K562 (cell line): ENCODE measurements at places on chromosomes 1 and 21. TPM values are rescaled to one million over a fixed set of nuclear protein-coding genes. Genes with fewer than 3 reads are reported as not detected.

CYP4B1 gene
- total RNA-seq, result 0.56 and 0.69 TPM in 2 replicates

ANGPTL7 gene
- total RNA-seq, result not detected in 2 replicates

KRTAP19-5 gene
- total RNA-seq, result not detected in 2 replicates

RIPPLY3 gene
- not detected in 2 replicates for total RNA-seq

AZIN2 gene
- total RNA-seq, result 0.36 and 0.42 TPM in 2 replicates

S100A2 gene
- 0.40 and 1.3 TPM in 2 replicates for total RNA-seq

RORC gene
- total RNA-seq, result not detected in 2 replicates

LORICRIN gene
- not detected in 2 replicates for total RNA-seq

DNALI1 gene
- 0.89 and 2.2 TPM in 2 replicates for total RNA-seq

- H3K4me1 ChIP-seq, result peaks cover 25% of the 10 kb centered on the region
- no peak overlapping the region for H3K27ac ChIP-seq
- no peak for DNase-seq
Observed at GRCh38 chr1:32885676-32886003, 651 bp upstream of the HPCA start.

DNA sequence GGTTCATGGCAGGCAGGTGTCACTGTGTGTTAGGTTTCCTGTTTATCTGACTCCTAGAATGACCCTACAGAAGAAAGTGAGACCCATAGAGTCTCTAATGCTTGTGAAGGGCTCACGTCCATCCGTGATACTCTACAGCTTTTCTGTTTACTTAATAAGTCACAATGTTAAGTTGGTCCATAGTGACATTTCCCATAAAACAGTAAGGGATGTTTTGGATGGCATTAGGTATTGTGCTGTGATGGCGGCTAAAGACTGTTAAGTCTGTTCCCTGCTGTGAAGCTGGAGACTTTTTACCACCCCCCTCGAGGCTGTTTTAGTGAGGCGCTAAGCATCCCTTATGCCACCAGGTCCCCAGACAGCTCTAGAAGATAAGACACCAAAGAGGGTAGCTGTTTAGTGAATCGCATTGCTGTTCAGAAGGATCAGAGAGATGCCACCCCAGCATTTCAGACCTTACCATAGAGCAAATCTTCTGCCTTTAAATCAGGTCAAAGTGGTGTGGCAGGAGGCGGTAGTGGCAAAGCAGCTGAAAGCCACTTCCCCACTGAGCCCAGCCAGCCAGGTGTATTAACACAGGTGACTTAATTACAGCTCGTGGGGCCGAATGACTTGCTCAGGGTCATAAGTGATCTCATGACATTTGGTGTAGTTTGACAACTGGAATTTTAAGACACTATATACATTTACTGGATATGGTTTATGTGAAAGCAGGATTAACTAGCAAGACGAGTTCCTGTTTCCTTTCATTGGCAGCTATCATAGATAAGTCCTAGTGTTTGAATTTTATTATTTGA, 25.0 kb downstream of the SLC37A1 start:
- H3K4me1 ChIP-seq, result peaks cover 16% of the 10 kb centered on the region
- DNase-seq, result no peak
- H3K27ac ChIP-seq, result no peak overlapping the region
- H3K36me3 ChIP-seq, result no peaks in the 10 kb centered on the region

GRCh38 chr1:197595304-197595904, 179.9 kb downstream of the DENND1B start:
- no peaks in the 10 kb centered on the region for H3K27me3 ChIP-seq
- H3K4me3 ChIP-seq, result no peak overlapping the region
- no peaks in the 10 kb centered on the region; the same call in 1 of the 2 replicates for H3K4me1 ChIP-seq
- DNase-seq, result no peak
- H3K27ac ChIP-seq, result no peak overlapping the region

- DNase-seq, result no peak
- no peaks in the 10 kb centered on the region for H3K36me3 ChIP-seq
- H3K4me3 ChIP-seq, result no peak overlapping the region
Observed at GRCh38 chr21:25234857-25235801, 372.2 kb downstream of the MRPL39 start.

DNA sequence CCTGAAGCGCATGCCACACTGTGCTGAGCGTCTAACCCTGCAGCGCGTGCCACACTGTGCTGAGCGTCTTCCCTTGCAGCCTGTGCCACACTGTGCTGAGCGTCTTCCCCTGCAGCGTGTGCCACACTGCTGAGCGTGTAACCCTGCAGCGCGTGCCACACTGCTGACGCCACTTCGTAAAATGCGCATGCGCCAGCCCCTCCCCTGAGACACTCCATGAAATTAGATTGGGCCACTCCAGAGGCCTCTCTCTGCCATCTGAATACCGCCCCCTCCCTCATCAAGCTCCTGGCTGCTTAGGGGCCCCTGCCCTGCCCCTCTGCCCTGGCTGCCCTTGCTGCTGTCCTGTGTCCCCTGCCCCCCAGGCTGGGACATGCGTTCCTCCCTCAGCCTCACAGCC, 84.8 kb downstream of the POFUT2 start:
- DNase-seq, result no peak
- no peak overlapping the region for H3K4me3 ChIP-seq
- no peak overlapping the region for H3K27ac ChIP-seq
- peaks cover 34% of the 10 kb centered on the region for H3K27me3 ChIP-seq
- peaks cover 11% of the 10 kb centered on the region for H3K4me1 ChIP-seq

DNA sequence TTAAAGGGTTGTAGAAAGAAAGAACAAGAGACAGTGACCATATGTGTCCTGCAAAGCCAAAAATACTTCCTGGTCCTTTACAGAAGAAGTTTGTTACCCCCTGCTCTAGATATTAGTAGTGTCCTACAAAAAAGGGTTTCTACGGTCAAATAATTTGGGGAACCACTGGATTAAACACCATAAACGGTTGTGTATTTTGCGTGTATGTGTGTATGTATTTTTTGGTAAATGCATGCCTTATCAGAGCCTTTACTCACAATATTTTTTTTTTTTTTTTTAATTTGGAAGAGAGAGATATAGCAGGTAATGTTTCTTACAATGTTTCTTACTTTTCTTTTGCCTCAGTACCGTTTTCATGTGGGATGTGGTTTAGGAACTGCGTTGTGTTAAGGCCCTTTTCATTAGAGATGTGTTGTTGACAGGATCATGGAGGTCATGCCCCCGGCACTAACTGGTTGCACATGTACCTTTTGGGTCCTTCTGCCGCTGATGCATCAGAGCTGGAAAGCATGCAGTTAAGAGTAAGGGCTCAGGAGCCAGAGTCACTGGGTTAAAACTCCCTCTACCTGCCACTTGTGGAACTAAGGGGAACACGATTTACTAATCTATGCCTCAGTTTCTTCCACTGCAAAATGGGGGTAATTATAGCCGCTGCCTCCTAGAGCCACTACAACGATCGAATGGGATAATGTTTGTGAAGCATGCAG, 234.6 kb upstream of the KAZN start:
- no peak overlapping the region for H3K27ac ChIP-seq

GRCh38 chr1:36760081-36760480, 274.2 kb downstream of the GRIK3 start:
- H3K4me3 ChIP-seq, result no peak overlapping the region
- no peaks in the 10 kb centered on the region for H3K36me3 ChIP-seq
- DNase-seq, result no peak
- peaks cover 4% of the 10 kb centered on the region; the same call in 1 of the 3 replicates for H3K27me3 ChIP-seq
- no peak overlapping the region for H3K27ac ChIP-seq
- H3K4me1 ChIP-seq, result no peaks in the 10 kb centered on the region

DNA sequence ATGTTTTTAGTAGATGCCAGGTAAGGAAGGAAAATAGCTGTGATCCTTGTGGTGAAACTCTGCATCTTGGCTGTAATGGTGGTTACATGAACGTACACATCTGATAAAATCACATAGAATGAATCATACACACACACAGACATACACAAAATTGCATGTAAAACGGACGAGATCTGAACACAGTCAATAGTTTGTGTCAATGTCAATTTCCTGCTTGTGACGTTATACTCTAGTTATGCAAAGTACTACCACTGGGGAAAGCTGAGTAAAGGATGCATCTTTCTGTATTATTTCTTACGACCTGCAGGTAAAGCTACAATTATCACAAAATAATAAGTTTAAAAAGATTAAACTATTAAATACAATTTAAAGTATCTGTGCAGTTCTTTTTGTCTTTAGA, 493.7 kb upstream of the ZP4 start:
- no peak overlapping the region for H3K4me3 ChIP-seq
- H3K36me3 ChIP-seq, result no peaks in the 10 kb centered on the region
- no peak overlapping the region for H3K27ac ChIP-seq
- H3K27me3 ChIP-seq, result no peaks in the 10 kb centered on the region

GRCh38 chr1:203860396-203861025, 888 bp upstream of the SNRPE start:
- no peaks in the 10 kb centered on the region for H3K27me3 ChIP-seq
- H3K4me1 ChIP-seq, result peaks cover 10% of the 10 kb centered on the region
- no peak overlapping the region; the same call in 2 of the 3 replicates for H3K27ac ChIP-seq
- no peak for DNase-seq
- peaks cover 47% of the 10 kb centered on the region for H3K36me3 ChIP-seq

- H3K27ac ChIP-seq, result no peak overlapping the region
- peak; percentile 49 for DNase-seq
- H3K4me3 ChIP-seq, result no peak overlapping the region
- no peaks in the 10 kb centered on the region for H3K27me3 ChIP-seq
- H3K4me1 ChIP-seq, result no peaks in the 10 kb centered on the region
Observed at GRCh38 chr1:70518106-70518505, 107.0 kb downstream of the CTH start.

- H3K4me3 ChIP-seq, result no peak overlapping the region
- no peak overlapping the region for H3K27ac ChIP-seq
- H3K36me3 ChIP-seq, result no peaks in the 10 kb centered on the region
- no peaks in the 10 kb centered on the region for H3K4me1 ChIP-seq
Observed at GRCh38 chr1:33718186-33718585, 145.7 kb upstream of the HMGB4 start.

- H3K27ac ChIP-seq, result no peak overlapping the region
- H3K27me3 ChIP-seq, result no peaks in the 10 kb centered on the region
- no peak overlapping the region for H3K4me3 ChIP-seq
Observed at GRCh38 chr1:1619917-1620361, 4.6 kb downstream of the MIB2 start.

DNA sequence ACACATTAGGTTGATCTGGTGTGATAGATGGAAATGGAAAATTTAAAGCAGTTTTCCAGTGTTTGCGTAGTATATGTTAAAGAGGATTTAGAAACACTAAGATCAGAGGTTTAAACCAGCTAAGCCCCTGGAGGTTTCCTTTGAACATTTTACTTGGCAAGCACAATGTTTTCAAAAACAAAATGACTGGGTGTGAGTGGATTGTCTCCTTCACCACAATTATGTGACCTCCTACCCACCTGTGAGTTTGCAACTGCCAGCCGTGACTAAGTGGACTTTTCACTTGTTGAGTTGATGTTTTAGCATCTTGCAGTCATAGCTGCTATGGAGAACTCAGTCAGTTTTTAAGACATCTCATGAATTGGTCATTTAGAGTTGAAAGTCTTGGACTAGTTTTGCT, 4.7 kb downstream of the CCDC190 start:
- H3K27me3 ChIP-seq, result peaks cover 3% of the 10 kb centered on the region; the same call in 1 of the 3 replicates
- no peaks in the 10 kb centered on the region for H3K4me1 ChIP-seq
- no peak overlapping the region for H3K27ac ChIP-seq
- DNase-seq, result no peak
- no peaks in the 10 kb centered on the region for H3K36me3 ChIP-seq

DNA sequence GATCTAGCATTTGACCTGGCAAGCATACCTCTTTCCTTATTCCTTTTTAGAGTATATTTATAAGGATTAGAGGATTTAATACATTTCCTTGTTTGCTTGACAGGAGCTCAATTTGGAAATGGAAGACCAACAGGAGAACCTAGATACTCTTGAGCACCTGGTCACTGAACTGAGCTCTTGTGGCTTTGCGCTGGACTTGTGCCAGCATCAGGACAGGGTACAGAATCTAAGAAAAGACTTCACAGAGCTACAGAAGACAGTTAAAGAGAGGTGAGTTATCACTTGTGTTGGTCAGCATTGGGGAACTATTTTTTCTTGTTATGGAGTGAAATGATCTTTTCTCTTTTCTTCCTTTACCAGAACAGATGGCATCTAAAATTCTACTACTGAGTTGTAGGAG, 123.4 kb upstream of the BMP8A start:
- no peaks in the 10 kb centered on the region for H3K27me3 ChIP-seq
- peaks cover 71% of the 10 kb centered on the region for H3K36me3 ChIP-seq
- DNase-seq, result no peak
- H3K4me3 ChIP-seq, result no peak overlapping the region
- H3K4me1 ChIP-seq, result no peaks in the 10 kb centered on the region

DNA sequence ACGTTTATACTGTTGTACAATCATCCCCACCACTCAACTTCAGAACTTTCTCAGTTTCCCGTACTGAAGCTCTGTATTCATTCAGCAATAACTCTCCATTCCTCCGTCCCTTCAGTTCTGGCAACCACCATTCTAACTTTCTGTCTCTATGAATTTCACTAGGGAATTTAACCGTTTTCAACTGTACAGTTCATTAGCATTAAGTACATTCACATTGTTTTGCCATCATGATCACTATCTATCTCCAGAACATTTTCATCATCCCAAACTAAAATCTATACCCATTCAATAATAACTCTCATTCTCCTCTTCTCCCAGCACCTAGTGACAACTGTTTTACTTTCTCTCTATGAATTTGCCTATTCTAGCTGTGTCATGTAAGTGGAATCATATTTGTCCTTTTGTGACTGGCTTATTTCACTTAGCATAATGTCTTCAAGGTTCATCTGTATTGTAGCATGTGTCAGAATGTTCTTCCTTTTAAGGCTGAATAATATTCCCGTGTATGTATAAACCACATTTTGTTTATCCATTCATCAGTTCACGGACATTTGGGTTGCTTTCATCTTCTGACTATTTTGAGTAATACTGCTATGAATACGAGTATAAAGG, 75.0 kb downstream of the CEP350 start:
- no peak overlapping the region for H3K27ac ChIP-seq
- no peak overlapping the region for H3K4me3 ChIP-seq
- H3K36me3 ChIP-seq, result peaks cover 52% of the 10 kb centered on the region
- no peak for DNase-seq

DNA sequence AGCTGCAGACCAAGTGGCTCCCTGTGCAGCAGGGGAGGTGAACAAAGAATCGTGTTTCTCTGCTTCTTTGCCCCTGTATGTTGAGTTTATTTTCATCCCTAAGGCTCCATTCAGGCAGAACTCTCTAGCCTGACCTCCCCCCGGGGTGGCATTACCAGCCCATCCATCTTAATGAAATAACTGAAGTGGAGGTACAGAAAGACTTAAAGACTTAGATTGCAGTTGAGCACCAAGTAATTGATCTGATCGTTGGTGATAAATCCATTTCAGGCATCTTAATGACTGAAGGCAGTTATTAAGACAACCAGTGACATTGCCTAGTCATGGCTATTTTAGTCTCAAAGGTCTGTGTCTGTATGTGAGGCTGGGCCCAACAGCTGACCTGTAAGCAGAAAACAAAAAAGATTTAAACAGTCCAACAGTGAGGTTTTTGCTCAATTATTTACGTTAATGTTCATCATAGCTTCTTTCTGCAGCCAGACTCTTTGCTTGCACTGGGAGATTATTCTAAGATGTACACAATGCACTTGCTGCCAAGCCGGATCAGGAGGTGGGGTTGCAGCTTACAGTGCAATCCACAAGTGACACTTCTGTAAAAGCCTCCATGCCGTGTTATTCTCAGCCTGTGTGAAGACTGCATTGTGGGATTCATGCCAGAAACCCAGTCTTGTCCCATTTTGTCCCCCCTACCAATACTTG, 363.0 kb upstream of the DUSP10 start:
- no peak for DNase-seq
- no peaks in the 10 kb centered on the region for H3K4me1 ChIP-seq
- no peaks in the 10 kb centered on the region for H3K27me3 ChIP-seq
- H3K36me3 ChIP-seq, result no peaks in the 10 kb centered on the region
